ENCODE measurements at places on chromosomes 7 and 10. TPM values are rescaled to one million over a fixed set of nuclear protein-coding genes. Genes with fewer than 3 reads are reported as not detected.

ALOX5 gene
- total RNA-seq: 33.3 TPM

GRCh38 chr10:63657761-63658160, 136.6 kb downstream of the REEP3 start:
- DNase-seq: no peak
- H3K27ac ChIP-seq: no peak overlapping the region
- no peak overlapping the region for H3K4me3 ChIP-seq
- H3K4me1 ChIP-seq: no peaks in the 10 kb centered on the region
- H3K36me3 ChIP-seq: no peaks in the 10 kb centered on the region

DNA sequence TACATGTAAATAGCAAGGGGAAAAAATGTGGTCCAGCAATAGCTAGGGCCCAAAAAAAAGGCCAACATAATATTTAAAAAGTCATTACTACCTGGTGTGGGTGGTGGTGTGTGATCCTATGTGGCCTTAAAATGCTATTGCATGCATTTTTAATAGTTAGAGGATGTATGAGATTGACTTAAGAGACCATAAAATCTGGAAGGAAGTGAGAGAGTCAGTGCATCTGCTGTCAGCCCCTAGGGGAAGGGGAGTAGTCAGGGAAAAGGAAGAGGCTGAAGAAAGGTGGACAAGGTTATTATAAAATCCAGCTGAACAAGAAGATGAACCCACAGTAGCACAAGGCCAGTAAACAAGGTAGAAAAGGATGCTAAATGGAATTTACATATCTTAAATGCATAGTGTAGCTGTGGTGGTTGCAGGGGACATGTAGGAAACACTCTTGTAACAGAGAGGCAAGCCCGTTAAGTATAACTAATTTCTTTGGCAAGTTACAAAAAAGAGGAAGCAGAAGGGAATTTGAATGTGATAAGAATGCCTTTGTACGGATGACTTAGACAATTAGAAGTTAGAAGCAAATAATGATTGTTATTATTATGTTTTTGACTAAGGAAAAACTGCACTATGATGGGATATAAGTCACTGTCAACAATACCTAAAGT, 11.9 kb upstream of the NDUFA5 start:
- no peaks in the 10 kb centered on the region for H3K27me3 ChIP-seq
- H3K4me3 ChIP-seq: no peak overlapping the region
- no peak overlapping the region for H3K27ac ChIP-seq
- no peak for DNase-seq
- no peaks in the 10 kb centered on the region for H3K36me3 ChIP-seq

- no peaks in the 10 kb centered on the region for H3K36me3 ChIP-seq
- peak within 1 kb of the TSS; percentile 37 for H3K4me3 ChIP-seq
- no peak within 1 kb of the TSS for H3K27ac ChIP-seq
- H3K4me1 ChIP-seq: no peaks in the 10 kb centered on the region
- H3K27me3 ChIP-seq: no peaks in the 10 kb centered on the region
Observed at GRCh38 chr7:84194484-84195271, at the start of gene SEMA3A. SEMA3A (minus strand) TSS chr7:84194789; CDS start chr7:84194586, 203 bp downstream.

- peaks cover 14% of the 10 kb centered on the region for H3K4me1 ChIP-seq
- no peaks in the 10 kb centered on the region for H3K27me3 ChIP-seq
- peak; percentile 79 for DNase-seq
- no peak overlapping the region for H3K4me3 ChIP-seq
- H3K36me3 ChIP-seq: peaks cover 32% of the 10 kb centered on the region
Observed at GRCh38 chr10:72340510-72341261, 14.0 kb downstream of the DNAJB12 start.

- no peaks in the 10 kb centered on the region for H3K4me1 ChIP-seq
- no peak for DNase-seq
- H3K27ac ChIP-seq: no peak overlapping the region
- H3K36me3 ChIP-seq: no peaks in the 10 kb centered on the region
Observed at GRCh38 chr10:97087296-97087695, 98.5 kb downstream of the SLIT1 start.

DNA sequence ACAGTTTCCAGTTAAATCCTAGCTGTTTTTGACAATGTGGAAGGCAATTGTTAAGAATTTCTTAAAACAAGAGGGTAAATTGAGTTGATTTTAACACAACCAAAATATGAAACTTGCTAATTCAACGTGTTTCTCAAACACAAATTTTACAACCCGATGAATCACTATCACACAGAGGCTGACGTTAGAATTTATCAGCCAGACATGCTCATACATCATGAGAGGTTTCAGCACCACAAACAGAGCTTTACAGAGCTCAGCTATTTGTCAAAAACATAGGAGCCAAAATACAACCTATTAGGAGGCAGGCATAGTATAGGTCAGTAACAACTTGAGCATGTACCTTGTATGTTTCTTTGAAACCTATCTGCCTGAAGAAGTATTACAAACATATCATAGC, 36.1 kb downstream of the LRRN3 start:
- H3K4me1 ChIP-seq: no peaks in the 10 kb centered on the region
- H3K27ac ChIP-seq: no peak overlapping the region
- no peaks in the 10 kb centered on the region for H3K36me3 ChIP-seq
- H3K27me3 ChIP-seq: no peaks in the 10 kb centered on the region
- DNase-seq: no peak
